ENCODE measurements at places on chromosomes 11 and 22.

GRCh38 chr11:22347857-22348487 is 9.8 kb downstream of the SLC17A6 start:
- DNase-seq: no peak

DNA sequence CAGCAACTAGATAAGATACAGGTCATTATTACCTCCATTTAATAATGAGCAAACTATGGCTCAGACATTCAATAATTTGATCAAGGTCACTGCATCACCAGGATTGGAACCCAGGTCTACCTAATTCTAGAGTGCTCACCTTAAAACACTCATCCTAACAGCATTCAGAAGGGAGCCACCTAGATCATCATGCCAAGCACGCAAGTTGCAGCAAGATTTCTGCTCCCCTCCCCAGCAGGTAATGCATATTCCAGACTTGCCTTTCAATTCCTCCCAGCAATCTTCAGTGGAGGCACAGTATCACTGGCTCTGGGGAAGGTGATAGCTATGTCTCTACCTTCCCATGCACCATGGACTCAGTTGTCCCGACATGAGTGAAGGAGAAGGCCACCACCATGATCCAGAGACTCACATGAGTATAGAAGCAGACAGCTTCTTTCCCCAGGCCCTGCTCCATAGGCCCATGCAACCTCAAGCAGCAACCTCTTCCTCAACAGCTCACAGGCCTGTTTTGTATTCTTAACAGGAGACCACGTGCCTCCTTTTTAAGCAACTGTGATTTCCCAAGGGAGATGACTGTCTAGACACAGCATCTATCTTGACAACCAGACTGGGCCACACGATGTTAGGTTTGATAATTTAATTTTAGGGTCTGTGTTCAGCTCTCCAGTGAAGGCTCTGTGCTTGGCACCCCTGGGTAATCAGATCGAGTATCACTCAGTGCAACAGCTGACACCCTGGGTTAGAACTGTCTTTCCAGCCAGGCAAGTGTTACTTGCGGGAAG is 36.4 kb downstream of the RAB30 start:
- DNase-seq: no peak

DNA sequence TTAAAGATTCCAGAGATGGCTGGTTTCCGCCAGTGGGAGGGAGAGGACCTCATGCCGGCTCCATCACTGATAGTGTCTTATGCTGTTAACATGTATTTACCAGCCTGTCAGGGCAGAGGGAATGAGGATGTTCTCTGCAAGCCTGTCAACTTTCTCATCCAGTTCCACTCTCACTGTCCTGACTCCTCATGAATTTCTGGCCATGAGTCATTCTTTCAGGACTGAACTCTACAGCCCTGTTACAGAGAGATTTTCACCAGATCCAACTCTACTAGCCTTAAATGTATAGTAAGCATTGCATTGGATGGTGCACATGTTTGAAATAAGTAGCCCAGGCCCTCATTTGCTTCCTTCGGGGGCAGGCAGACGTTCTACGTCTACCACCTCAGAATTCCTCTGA is 387.7 kb downstream of the TMEM135 start:
- no peak for DNase-seq

GRCh38 chr11:132639403-132639802 is 892.9 kb downstream of the OPCML start:
- DNase-seq: no peak

DNA sequence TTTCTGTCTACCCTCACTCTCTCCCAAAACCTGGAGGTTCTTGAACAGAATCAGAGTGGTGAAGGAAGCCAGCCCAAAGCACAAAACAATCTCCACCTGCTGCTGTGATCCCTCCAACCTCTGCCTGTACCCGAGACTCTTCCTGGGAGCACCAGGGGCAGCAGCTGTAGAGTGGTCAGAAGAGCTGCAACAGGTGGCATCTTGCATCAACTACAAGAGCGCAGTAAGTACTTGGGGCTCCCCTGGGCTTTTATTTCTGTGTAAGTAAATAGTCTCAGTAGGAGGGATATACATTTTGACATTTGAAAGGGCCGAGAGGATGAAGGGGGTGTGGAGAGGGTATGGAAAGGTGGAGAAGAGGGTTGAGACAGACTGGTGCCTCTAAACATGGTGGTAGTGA is 8.3 kb upstream of the UBQLNL start:
- DNase-seq: no peak

DNA sequence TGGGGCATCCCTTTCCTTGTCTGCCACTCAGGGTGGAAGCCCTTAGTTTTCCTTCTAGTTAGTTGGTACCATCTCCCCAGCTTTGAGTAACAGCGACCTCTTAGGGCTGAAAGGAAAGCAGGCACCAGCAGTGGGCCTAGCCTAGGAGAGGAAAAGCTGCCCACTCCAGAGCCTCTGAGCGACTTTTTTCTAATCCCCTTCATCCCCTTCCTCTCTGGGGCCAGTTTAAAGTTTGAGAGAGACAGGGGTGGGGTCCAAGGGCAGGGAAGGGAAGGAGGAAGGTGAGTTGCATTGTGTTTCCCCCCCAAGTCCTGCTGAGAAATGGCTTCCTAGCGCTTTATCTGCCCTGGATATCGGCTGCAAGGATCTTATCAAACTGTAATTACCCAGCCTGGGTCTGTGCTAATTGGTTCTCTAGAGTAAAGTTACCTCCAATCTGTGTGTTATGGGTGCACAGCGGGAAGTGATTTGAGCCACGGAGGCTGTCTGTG is 573.9 kb upstream of the CADM1 start:
- no peak for DNase-seq

DNA sequence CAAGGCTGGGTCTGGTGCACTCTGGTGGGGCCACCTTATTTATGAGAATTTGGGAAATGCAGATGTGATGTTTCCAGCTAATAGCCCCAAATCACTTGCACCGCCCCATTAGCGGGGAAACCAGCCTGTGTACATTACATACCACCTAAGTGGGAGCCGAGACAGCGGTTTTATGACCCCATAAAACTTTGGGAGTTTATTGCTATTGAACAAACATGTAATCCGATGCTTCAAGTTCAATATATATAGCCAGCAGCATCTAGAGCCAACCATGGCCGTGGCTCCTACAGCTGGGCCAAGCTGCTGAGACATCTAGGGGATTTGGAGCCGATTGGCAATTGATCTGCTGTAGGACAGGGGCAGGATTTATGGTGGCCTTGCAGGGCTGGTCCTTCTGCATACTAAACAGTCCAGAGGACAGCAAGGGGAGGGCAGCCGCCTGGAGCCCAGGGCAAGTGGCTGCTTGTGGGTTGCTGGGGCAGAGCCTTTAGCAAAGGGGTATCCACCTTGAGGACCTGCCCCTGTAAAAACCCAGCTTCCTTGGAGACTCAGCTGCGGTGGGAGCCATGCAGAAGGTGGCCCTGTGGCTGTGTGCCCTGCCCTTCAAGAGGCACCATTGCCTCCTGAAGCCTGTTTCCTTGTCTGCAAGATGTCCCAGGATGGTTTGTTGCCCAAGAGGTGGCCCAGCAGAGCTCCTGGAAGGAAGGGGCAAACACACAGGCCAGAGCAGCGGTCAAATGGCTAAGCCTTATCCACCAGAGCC is 47.9 kb upstream of the CCDC188 start:
- no peak for DNase-seq

DNA sequence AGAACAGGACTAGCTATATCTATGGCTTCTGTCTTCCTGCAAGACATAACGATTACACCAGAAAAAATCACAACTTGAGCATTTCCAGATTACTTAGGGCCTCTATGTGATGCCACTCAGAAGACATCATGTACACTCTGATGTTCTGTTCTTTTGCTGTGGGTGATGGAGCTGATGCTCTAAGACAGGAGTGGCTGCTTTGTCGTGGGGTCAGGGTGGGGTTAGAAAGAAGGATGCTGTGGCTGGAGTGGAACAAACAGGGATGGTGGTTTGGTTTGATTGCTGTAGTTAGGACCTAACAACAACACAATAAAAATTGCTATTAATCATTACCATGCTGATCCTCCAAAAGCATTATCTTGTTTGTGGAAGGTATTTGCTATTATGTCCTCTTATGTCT is 120.3 kb upstream of the ARHGAP20 start:
- no peak for DNase-seq

DNA sequence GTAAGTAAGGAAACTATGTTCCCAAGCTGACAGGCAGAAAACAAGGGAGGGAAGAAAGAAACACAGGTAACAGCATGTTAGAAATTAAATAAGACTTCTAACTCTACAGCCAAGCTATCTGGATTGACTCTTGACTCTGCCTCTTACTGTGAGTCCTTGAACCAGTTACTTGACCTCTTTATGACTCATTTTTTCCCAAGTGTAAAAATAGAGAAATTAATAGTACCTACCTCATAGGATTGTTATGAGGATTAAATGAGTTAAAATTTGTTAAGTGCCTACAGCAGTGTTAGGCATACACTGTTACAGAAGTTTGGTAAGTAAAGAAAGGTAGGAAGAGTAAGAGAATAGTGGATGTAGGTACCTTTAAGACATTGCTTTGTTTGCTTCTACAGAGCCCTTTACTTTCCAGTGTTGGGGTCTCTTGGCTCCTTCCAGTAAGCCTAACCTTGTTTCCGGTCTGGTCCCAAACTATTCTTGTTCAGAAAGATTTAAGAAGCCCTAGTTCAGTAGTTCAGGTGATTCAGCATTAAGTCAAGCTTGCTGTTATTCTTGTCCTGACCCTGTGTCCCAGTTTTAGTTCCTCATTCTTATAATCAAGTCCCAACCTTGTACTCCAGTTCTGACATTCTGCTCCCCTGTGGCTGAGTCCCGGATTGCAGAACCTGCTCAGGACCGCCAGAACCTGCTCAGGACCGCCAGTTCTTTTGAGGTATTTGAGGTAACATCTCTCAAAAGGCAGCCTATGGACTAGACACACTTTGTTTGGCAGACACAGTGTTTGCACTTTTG is 963.4 kb upstream of the CCDC90B start:
- DNase-seq: no peak

DNA sequence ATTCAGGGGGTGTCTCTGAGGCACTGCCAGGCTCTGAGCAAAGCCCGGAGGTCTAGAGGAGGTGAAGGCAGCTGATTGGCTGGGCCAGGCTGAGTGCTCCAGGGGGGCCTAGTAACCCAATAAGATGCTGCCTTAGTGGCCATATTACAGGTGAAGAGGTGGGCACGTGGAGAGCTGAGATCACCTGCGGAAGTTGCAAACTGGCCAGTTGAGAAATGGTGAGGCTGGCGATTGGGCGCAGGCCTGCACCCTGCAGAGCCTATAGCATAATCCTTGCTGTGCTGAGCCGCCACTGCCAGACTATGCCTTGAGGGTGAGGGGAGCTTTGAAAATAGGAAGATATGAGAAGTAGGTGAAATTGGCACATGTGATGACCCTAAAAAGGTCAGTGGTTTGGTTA is 21.7 kb downstream of the DERL3 start:
- DNase-seq: no peak

DNA sequence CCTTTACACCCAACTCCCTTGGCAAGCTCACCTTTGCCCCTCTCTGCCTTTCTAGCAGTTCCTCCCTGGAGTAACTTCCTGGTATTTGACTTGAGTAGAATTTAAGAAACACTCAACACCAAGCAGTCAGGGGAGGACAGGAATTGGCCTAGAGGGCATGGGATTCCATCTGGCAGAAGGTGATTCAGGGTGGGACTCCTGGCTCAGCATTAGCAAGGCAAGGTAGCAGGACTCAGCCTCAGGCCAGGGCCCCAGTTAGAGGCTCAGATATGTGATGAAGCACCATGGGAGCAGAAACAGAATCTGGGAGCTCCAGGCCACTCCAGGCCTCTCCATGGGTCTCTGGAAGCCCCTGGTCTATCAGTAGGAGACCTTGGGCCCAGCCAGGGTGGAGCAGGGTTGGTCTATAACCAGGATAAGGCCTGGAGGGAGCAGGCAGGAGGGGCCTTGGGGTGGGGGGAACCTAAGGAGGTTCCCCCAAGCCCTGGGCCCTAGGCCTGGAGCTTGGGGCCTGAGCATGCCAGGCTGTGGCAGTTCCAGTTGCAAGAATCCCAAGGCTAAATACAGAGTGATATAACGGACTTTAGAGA is 148.2 kb downstream of the PARVA start:
- DNase-seq: no peak

DNA sequence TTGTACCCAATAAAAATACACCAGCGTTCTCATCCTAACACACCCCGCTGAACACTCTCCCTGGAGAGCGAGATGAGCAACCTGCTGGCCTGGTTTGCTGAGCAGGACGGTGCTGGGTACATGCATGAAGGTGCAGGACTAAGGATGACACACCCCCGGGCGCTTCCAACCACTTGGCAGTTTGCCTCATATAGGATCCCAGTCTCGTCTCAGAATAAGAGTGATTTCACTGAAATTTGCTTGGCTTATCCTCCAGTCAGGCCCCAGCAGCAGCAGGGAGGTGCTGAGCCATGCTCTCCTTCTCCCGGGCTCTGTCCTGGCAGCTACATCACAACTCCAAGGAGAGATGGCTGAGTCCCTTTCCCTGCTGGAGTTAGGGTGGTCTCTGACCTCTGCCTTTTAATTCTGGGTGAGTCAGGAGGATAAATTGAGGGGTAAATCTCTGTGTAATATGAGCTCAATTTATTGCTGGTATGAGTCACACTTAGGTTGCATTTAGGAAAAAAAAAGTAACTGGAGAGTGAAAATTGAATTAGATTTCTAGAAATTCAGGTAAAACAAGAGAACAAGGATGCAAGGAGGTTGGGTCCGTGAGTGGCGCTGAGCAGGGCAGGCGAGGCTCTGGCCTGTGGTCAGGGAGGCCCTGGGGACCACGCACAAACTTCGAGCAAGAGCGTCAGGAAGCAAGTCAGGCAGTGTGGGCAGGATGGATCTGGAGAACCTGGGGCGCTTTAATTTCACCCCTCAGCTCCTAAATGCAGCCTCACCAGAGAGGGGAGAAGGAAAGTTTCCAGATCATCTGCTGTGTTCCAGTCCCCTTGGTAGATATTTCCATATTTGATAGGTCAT is 974.0 kb downstream of the TBC1D22A start:
- DNase-seq: no peak

DNA sequence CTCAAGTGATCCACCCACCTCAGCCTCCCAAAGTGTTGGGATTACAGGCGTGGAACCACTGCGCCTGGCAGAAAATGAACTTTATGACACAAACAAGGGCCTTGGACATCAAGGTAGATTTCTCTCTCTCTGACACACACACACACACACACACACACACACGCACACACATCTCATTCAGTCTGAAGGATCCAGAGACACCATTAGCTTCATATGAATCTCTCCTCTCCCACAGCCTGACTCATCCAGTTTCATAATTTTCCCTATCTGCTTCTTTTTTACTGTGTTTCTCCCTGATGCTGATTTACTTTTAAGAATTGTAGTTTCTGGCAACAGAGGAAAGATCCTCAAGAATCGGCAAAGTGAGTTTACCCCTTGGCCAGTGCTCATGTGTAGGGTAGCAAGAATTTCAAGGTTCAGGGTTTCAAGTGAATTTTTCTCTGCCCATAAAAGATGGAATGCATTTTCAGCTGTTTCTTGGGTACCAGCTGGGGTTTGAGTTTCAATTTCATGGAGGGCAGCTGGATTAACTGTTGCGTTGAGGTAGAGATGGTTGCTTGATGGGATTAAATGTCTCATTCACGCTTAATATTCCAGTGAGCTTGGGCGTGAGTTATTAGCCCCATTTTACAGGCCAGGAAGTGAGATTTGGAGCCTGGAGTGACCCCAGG is 3.5 kb downstream of the MYO18B start:
- DNase-seq: no peak

GRCh38 chr22:24758164-24758799 is 16.2 kb downstream of the PIWIL3 start:
- peak; percentile 37 for DNase-seq

All from AG04450 (cell line).